Amygdala (tissue), 56 donors: ENCODE measurements at places on chromosomes 1 and 21.
A peak's percentile ranks its signal among the peaks of the same experiment; 100 is the strongest.

DNA sequence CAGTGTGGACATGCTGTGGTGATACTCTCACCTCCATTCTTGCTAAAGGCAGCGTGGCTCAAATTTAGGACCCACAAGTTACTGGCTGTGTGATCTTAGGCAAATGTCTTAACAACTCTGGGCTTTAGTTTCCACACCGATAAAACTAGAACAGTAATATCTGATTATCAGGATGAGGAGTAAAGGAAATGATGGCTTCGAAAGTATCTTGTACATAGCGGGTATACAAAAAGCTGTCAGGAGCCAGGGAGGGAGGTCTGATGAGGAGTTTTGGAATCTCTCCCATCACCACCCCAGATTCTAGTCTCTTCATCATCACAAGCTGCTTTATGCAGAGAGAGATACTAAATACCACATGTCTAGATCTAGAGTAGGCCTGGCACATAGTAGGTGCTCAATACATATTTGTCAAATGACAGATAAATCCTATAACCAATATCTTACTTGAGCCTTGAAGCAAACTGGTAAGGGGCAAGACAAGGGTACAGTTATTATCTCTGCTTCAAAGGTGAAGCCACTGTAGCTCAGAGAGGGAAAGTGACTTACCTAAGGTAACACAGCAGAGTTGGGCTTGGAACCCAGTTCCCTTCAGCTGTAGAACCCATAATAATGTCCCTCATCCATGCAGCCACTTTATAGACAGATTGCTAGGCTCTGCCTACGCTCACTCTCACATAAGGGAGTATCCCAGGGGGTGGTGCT lies 9.5 kb upstream of the FGR start:
- DNase-seq: no peak

GRCh38 chr1:102751111-102751510 lies 357.2 kb downstream of the COL11A1 start:
- no peak for DNase-seq

DNA sequence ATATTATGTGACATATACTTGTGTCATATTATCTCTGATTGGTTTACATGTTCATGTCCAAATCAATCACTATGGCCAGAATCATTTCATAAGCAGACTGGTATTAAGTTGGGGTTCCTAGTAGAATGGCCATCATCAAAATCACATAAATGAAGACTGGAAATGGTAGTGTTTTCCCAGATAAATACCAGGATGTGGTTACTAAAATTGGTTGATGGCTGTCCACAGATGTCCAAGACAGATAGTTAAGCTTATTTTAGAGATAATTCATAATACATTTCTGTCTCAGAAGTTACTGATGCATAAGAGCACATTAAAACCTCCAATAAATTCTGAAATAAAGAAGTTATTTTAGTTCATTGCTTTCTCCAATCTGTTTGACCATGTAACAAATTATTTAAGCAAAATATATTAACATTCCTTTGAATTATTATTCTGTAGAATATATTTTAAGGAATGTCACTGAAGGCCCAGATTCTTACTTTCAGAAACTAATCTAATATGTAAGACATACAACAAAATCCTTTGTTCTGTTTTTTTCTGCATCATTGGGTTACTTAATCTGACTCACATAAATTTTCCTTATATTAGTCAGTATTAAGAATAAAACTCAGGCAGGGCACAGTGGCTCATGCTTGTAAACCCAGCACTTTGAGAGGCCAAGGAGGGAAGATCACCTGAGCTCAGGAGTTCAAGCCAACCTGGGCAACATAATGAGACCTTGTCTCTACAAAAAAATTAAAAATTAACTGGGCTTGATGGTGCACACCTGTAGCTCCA lies 483.9 kb downstream of the PTPRC start:
- DNase-seq: no peak

DNA sequence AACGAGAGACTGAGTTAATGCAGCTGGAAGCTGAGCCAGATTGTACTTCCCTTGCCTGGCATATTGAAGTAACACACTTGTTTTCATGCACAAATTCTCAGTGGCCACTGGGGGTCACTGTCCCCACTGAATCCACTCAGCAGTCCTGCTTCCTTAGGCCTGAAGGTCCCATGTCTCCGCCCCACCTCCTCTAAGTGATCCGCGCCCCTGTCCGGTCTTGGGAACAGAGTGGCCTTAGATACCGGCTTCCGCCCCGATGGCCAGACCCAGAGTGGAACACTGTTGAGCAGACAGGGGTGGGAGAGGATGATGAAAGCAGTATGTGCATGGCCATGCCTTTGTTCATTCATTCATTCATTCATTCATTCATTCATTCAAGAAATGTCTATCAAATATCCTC lies 34.8 kb downstream of the CHAF1B start:
- no peak for DNase-seq

- DNase-seq: no peak
These were observed 3.8 kb downstream of the KANK4 start for GRCh38 chr1:62315387-62315786.

DNA sequence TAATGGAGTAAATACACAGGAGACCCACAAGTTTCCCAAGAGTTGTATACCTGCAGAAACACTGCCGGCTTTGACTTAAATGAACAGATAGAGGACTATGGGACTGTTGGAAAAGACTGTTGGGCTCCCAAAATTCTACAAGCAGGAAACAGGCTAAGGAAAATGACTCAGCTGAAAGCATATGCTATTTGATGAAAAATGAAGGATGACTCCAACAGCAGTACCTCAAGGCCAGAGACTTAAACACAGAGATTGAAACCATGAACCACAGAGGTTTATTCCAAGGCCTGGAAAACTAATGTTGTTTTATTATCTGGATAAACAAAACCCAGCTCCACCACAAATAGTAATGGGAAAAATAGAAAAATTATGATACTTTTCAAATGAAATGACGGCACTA lies 187.7 kb downstream of the TNFSF18 start:
- DNase-seq: no peak

DNA sequence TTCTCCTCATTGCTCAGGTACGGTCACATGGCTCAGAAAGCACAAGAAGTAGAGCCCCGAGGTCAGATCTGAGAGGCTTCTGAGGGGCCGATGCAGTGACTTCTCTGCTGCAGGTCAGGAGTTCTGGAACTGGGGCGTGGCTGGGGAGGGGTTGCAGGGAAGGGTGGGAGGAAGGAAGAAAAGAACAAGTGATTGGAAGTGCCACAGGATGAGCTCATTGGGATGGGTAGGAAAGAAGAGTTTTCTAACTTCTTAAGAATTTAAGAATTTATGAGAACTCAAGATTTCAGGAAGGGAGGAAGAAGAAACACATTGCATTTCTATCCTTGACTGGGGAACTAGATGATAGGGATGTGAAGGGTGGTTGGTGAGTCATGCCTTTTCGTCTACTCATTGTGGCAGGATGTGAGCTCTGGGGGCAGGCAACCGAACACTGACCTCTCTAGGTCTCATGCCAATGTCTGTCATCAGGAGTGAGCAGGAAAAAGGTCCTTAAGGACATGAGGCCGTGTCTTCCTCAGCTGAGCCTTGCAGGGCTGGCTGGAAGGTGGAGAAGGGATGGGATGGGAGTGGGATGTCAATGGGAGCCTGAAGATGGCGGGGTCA lies 497 bp downstream of the FCRLB start:
- DNase-seq: no peak

GRCh38 chr1:55035904-55036303 lies 3.4 kb upstream of the PCSK9 start:
- no peak for DNase-seq

GRCh38 chr1:22722901-22723550 lies 12.4 kb downstream of the EPHB2 start:
- no peak for DNase-seq

- no peak for DNase-seq
These were observed 26.7 kb downstream of the MIA3 start for GRCh38 chr1:222644636-222644980.

DNA sequence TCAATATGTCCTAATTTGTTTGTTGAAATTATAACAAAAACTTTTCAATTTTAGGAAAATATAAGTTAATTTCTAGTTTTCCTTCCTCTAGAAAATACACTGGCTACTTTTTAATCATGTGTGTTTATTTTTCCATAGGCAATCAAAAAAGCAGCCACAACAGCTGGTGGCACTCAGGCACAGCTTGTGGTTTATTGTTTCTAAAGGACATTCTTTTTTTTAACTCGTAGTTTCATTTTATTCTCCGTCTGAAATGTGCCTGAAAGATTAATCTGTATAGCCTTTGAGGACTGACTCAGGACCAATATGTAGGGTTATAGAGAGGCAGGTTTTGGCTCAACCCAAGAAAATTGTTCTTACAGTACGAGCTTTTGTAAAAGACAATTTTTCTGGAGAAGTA lies 20.7 kb upstream of the STX12 start:
- DNase-seq: no peak

- DNase-seq: no peak
These were observed 4.9 kb downstream of the HAO2 start for GRCh38 chr1:119373465-119373864.

- no peak for DNase-seq
These were observed 175.5 kb upstream of the PTBP2 start for GRCh38 chr1:96545935-96546656.

GRCh38 chr1:206693592-206693991 lies 8.9 kb downstream of the MAPKAPK2 start:
- no peak for DNase-seq

- peak; percentile 17 for DNase-seq
These were observed 227.7 kb downstream of the KAZN start for GRCh38 chr1:14826172-14826636.

GRCh38 chr1:51989582-51990477 lies 670 bp downstream of the RAB3B start:
- no peak for DNase-seq

GRCh38 chr1:55209247-55209646 lies 5.9 kb downstream of the USP24 start:
- no peak for DNase-seq

DNA sequence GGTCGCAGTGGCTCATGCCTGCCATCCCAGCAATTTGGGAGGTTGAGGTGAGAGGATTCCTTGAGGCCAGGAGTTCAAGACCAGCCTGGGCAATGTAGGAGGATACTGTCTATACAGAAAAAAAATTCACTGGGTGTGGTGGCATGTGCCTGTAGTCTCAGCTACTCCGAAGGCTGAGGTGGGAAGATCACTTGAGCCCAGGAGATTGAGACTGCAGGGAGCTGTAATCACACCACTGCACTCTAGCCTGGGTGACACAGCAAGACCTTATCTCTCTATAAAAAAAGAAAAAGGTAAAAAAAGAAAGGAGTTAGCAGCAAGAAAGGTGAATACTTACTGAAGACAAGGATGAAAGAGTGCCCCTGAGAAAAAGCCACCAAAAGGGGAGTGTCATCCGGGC lies 23.7 kb upstream of the BCL10 start:
- DNase-seq: no peak

DNA sequence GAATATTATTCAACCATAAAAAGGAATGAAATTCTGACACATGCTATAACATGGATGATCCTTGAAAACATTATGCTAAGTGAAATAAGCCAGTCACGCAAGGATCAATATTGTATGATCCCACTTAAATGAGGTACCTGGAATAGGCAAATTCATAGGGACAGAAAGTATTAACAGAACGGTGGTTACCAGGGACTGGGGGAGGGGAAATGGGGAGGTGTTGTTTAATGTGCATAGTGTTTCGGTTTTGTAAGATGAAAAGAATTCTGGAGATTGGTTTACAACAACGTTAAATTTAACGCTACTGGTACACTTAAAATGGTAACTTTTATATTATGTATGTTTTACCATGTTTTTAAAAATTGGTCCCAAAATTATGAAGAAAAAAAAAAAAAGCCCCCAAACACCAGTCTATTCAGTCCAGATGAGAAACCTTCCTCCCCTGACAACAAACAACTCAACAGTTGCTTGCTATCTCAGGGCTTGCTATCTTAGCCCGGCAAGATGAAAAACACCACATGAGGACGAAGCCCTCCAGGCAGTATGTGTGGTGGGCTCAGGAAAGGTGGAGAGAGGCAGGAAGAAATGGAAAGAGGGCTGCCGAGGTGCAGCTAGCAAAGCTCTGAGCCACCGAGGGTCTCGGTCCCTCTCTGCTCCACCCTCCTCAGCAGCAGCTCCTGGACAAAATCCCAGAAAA lies 8.5 kb downstream of the NUAK2 start:
- no peak for DNase-seq

- DNase-seq: no peak
These were observed 3.5 kb upstream of the SH3BGRL3 start for GRCh38 chr1:26276432-26276838.

DNA sequence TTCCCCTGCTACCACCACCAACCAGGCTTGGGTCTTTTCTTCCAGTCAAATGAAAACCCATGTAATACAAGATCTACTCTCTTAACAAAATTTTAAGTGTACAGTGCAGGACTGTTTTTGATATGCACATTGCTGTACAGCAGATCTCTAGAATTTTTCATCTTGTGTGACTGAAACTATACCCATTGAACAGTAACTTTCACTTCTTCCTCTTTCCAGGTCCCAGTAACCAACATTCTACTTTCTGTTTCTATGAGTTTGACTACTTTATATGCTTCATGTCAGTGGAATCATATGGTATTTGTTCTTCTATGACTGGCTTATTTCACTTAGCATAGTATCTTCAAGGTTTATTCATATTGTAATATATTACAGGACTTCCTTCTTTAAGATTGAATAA lies 45.3 kb upstream of the PLPPR4 start:
- no peak for DNase-seq

- DNase-seq: no peak
These were observed 4.3 kb upstream of the NADK start for GRCh38 chr1:1782399-1783221.

DNA sequence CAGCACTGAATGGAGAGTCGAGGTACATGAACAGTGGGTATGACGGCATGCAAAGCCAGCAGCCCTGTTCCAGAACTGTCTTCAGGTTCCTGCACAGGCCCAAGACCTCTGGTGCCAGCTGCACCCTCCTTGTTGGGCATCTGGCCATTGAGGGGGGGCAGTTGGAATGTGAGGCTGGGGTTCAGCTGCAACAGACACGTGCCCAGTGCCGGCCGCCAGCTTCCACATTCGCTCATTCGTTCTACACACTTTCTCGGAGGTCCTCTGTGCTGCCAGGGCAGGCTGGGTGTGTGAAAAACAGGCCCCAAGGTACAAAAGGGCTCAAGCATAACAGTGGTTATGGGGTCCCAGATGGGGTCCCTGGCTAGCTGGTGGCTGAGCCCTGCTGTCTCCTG lies 37.9 kb upstream of the SLC19A1 start:
- no peak for DNase-seq

DNA sequence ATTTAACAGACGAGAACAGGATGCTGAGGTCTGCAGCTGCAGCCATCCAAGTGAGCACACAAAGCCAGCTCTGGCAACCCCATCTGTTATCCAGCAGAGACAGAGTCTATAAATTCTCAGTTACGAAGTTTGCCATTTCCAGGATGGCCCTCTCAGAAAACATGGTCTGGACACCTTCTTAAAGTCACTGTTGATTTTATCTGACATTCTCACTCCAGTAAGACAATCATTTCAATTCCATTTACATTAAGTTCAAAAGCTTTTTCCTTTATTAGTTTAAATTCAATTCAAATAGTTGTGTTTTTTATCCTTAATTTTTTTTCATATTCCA lies 125.5 kb downstream of the DMRTB1 start:
- DNase-seq: no peak

DNA sequence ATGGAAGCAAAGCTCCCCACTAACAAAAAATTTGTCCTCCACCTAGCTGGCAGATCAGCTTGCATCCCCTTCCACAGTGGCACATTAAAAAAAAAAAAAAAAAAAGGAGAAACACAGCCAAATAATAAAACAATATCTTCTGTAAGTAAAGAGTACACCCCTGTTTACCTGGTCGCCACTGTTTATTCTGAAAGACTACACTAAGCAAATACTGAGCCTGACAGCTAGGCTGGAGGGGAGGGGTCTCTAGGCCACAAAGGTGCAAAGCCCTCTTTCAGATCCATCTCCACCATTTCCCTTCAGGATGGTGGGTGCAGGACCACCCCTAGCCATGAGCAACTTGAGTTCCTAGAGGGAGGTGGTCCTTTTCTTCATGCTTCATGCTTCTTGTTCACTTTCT lies 22.8 kb upstream of the SLC45A3 start:
- DNase-seq: no peak
